ENCODE measurements at places on chromosomes 3 and 15. TPM values are rescaled to one million over a fixed set of nuclear protein-coding genes. Genes with fewer than 3 reads are reported as not detected.

The SPATA12 gene
- not detected for total RNA-seq

DNA sequence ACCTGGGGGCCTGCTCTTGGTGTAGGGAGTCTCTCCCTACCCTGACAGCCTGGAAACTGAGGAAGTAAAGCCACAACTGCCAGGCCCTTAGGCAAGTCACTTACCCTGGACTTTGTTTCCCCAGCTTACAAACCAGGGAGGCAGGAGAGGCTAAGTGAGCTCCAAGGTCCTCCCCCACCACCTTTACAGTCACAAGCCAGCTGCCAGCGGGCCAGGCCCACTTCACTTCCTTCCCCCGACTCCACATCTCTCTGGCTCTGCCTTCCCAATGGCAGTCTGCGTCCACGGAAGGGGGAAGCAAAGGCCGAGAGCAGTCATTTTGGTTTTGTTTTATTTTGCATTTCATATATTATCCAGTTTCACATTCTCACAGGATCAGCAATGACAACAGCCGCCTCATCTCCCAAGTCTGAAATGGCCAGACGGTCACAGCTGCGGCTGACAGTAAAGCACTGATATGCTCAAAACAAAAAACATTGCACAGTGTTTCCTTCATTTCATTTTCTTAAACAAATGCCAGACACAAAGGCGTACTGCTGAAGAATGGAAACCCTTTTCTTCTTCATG is 35.7 kb downstream of the RBPMS2 start:
- peak overlapping the region; percentile 64 for H3K27ac ChIP-seq
- H3K36me3 ChIP-seq: peaks cover 42% of the 10 kb centered on the region
- H3K4me3 ChIP-seq: no peak overlapping the region
- no peak for DNase-seq
- H3K27me3 ChIP-seq: no peaks in the 10 kb centered on the region

GRCh38 chr3:49805367-49805782 is 2.3 kb downstream of the INKA1 start:
- no peak overlapping the region for H3K4me3 ChIP-seq
- peak; percentile 88 for DNase-seq
- H3K27me3 ChIP-seq: no peaks in the 10 kb centered on the region
- no peaks in the 10 kb centered on the region for H3K4me1 ChIP-seq
- H3K27ac ChIP-seq: peak overlapping the region; percentile 97
- H3K36me3 ChIP-seq: peaks cover 12% of the 10 kb centered on the region

The SH2D7 gene
- not detected for total RNA-seq

GRCh38 chr3:194140520-194141414 is 4.8 kb downstream of the HES1 start:
- peak overlapping the region; percentile 92 for H3K27ac ChIP-seq
- peaks cover 53% of the 10 kb centered on the region for H3K4me1 ChIP-seq
- no peak for DNase-seq
- H3K27me3 ChIP-seq: no peaks in the 10 kb centered on the region
- H3K36me3 ChIP-seq: no peaks in the 10 kb centered on the region

The TNIK gene
- 9.0 TPM for total RNA-seq

GRCh38 chr3:12807601-12808359 is 11.3 kb downstream of the CAND2 start:
- no peak for DNase-seq
- H3K27ac ChIP-seq: peak overlapping the region; percentile 43
- peaks cover 49% of the 10 kb centered on the region for H3K36me3 ChIP-seq

- H3K27ac ChIP-seq: no peak overlapping the region
- H3K4me1 ChIP-seq: no peaks in the 10 kb centered on the region
- no peak overlapping the region for H3K4me3 ChIP-seq
- no peaks in the 10 kb centered on the region for H3K27me3 ChIP-seq
Measured at GRCh38 chr3:59247402-59247841, 197.6 kb upstream of the CFAP20DC start.

Measured in right atrium auricular region (tissue), 2 donors.